ENCODE measurements at places on chromosomes 2 and 18.
A peak's percentile ranks its signal among the peaks of the same experiment; 100 is the strongest.

DNA sequence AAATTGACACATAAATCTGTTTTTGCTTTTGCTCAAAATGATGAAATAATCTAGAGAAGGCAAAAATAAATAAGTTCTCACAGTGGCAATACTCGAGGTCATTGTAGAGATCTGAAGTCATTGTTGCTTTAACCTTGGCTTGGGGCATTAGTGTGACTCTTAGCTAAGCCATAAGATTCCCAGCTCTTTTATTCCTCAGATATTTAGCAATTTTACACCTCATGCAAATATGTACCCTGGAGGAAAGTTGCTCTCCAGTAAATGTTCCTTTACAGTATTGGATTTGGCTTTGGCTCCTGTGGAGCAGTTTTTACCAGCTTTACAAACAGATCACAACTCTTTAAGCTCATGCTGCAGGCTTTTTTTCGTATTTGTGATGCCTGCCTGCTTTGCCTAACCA is 134.2 kb upstream of the NABP1 start:
- DNase-seq: no peak

- no peak for DNase-seq
These were observed 777 bp downstream of the GALNT3 start for GRCh38 chr2:165793161-165793778.

DNA sequence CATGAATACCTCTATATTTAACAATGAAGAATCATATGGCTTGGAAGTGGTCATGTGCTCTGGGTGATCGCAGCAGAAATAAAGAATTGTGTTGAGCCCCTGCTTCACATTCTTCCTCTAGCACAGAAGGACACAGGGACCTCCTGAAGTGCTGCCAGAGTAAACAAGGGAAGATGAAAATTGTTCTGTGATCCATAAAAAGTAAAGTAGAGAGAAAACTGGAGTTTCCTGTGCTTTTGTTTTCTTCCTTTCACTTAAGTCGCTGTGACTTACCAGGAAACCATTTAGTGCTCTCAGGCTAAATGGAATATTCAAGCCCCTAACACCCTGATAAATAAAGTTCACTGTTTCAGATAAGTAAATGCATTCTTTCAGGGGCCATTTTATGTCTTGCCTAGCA is 1173.6 kb upstream of the CHAC2 start:
- DNase-seq: peak; percentile 6

GRCh38 chr18:34444622-34445021 is 219.9 kb upstream of the NOL4 start:
- DNase-seq: no peak

GRCh38 chr2:25389161-25389560 is 47.4 kb upstream of the DNMT3A start:
- DNase-seq: no peak

- DNase-seq: no peak
These were observed 637.3 kb downstream of the ERBB4 start for GRCh38 chr2:211901226-211901846.

GRCh38 chr2:202360646-202361045 is 15.5 kb upstream of the BMPR2 start:
- DNase-seq: no peak

- no peak for DNase-seq
These were observed 318.5 kb downstream of the HRH4 start for GRCh38 chr18:24778810-24779418.

DNA sequence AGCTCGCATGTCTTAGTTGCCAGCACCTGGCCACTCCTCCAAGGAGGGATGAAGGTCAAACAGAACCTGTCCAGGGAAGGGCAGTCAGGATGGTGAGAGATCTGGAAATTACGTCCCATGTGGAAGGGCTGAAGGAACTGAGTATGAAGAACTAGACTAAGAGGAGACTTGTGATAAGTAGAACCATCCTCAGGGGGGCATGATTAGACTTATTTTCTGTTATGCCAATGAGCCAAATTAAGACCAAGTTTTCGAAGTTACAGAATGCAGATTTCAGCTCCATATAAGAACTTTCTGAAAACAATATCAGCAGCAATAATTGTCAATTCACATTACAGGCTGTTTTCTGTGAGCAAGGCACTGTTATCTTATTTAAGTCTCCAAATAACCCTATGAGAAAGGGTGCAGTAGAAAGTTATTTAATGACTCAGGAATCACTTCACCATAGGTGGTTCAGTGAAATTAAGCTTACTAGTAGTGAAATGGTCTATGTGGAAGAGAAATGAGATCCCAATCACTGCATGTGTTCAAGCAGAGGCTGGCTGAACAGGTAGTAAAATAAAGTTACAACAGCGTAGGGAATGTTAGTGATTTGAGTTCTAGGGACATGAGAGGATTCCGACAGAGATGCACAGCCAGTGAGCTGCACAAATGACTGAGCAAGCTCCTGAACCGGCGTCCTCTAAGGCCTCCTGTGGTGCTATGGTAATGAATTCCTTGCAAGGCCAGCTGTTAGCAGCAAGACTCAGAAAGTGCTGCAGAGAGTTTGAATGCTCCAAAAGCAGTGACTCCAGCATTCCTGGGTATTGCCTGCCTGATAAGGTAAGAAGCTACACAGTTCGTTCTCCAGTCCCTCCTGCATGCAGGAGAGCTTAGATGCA is 4.5 kb upstream of the DYM start:
- DNase-seq: peak; percentile 49

DNA sequence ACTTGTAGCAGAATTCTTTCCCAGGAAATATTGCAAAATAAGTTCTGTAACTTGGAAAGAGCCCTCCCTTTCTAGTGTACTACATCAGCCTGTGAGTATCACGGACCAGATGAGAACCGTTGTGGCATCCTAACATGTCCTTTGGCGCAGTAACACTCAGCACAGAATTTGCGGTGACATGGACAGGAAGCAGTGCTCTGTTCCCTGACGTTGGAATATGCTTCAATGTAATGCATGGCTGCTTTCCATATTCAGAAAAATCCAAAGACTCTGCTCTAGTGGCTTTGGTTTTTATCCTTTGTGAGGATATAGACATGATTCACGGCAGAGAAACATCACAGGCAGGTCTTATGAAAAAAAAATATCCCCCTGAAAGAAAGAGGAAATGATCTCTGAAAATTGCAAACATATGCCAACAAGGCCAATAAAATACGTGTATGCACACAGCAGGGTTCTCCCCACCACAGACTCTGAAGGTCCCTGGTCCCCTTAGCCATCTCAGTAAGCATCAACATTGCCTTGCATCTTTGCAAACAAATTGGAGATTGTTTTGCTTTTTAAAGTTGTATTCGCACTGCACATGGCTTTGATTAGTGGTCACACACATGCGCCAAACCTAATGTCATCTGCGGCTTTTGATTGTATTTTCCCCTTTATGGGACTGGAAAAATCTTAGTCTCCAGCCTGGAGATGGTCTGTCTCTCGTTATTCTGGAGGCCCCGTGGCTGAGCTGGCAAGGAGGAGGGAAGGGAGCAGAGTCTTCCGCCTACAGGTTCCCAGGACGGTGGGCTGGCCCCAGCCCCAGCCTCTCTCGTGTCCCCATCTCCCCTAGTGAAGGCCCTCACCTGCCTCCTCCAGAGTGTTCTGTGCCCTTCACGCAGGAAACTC is 122.9 kb downstream of the COPS8 start:
- DNase-seq: peak; percentile 97

DNA sequence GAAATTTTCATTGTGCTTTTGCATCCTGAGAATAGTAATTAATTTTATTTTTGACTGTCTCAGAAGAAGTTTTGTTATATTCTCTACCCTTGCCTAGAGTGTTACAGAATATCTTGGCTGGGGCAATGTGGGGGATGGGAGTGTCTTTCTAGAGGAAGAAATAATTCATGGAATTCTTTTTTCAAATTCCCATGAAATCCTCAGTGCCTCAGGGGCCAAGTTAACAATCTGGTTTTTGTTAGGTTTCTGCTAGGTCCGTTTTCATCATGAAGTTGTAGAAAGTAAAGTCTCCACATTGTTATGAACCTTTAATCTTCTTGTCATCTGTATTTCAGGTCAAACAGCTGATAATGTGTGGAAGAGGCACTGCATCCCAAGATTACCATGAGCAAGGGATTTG is 145.6 kb upstream of the GYPC start:
- DNase-seq: no peak

DNA sequence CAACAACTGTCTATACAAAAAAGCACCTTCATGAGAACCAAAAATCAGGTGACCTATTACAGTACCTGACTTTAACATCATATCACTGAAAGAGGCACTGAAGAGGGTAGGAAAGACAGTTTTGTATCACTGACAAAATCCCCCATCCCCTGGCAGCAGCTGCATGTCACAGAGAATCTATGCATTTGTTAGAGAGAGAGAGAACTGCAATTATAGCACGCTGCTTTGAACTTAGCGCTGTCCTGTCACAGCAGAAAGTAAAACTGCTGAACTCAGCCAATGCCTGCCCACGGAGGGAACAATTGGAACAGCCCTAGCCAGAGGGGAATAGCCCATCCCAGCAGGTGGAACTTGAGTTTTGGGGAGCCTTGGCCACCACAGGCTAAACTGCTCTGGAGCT is 75.1 kb upstream of the NOL4 start:
- DNase-seq: no peak

- DNase-seq: no peak
These were observed 47.1 kb upstream of the ZFP36L2 start for GRCh38 chr2:43273529-43273928.

GRCh38 chr2:120876526-120877280 is 141.0 kb downstream of the GLI2 start:
- DNase-seq: no peak

DNA sequence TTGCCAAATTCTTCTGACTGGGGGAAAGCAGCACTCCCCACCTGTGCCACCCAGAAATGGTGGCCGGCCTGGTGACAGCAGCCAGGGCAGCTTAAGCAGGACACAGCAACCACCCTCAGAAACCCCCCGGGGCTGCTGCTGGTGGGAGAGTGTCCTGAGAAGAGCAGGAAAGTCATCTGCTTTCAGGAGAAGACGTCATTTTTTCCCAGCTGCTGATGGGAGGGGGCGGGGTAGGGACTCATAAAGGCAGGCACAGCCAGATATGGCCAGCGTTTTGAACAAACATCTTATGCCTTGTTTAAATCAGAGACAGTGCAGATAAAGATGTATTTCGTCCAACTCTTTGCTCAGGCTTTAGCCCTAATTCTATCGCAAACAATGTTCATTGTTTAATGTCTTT is 139.5 kb downstream of the LRRC30 start:
- no peak for DNase-seq

GRCh38 chr2:85890522-85891176 is 1.9 kb upstream of the ST3GAL5 start:
- DNase-seq: no peak

DNA sequence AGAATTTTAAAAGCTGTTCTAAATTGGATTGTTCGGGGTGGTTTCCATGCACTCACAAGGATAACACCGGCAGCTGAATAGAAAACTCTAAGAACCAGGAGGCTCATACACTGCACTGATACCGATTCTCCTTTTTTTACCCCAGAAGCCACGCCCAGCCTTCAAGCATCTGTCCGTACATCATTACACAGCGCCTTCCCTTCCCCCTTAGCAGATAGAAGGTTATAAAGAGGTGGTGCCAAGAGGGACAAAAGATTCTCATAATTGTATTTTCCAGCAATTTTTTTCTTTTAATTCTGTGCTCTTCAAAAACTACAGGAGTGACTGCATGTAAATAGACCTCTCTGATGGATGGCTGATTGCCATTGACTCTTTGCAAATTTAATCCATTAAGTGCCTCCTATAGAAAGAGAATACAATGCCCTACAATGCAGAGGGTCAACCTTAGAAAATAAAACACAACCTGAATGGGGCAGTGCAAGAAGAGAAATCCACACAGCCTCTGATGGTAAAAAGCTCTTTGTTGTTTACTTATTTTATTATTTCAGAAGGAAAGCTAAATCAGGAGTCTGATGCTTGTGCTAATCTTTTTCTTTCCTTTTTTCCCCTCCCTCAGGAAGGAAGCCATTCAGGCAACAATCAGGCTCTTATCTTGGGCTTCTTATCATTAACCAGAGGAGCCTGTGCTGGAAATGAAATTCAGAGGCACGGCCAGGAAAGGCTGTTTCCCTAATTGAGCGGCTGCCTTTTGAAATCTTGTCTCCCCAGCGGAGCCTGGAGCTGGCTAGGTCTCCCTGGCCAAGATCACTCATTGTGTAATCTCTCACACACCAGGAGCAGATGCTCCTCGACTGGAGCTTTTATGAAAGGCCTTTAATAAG is 198.9 kb upstream of the NABP1 start:
- DNase-seq: peak; percentile 77

DNA sequence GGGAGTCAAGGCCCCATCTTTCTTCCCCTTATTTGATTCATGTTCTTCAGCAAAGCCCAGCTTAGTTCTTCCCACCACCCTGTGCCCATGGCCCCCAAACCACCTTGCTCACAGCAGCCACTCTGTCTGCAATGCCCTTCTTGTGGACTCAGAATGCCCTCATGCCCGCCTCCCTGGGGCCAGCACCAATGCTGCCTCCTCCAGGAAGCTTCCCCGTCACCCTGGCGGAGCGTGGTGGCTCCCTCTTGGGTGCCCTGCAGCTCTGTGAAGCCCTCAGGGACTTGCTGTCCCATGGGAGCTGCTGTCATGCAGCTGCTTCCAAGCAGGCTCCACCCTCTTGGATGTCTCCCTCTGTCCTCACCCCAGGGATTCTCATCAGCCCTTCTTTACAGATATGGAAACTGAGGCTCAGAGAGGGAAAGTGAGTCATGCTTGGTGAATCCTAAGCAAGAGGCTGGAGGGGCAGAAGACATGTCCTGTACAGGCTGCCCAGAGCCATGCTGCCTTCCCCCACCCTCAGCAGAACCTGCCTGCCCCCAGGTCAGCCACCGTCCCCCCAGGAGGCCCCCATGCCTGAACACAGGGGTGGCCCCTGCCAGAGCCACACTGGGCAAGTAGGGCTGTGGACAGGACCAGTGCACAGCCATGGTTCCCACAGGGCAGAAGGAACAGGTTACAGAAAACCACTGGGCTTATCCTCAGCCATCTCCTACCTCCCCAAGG is 11.8 kb upstream of the DUSP2 start:
- no peak for DNase-seq

DNA sequence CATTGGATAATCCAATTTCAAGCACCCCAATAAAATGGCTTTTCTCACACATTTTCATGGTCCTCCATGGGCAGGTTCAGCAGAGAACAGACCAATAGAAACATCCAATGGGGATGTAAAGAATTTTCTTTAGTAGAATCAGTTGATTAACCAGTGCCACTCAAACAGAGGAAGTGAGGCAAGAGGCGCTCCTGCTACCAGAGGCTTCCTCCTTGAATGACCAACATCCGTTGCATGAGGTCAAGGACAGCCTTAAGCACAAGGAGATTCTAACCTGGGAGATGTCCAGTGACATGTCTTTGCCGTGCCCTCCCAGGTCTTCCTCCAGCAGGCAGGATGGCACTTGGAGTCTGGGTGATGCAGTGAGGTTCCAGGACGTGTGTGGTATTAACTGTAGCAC is 146.6 kb downstream of the PIEZO2 start:
- DNase-seq: no peak

All from fibroblast of pulmonary artery (primary cell).